A172 (cell line): ENCODE measurements at places on chromosomes 13 and 19. TPM values are rescaled to one million over a fixed set of nuclear protein-coding genes. Genes with fewer than 3 reads are reported as not detected.

Gene GJB2
- 0.45 and 0.65 TPM in 2 replicates for total RNA-seq

Gene INAFM1
- 0.19 and 0.41 TPM in 2 replicates for total RNA-seq

Gene TSHZ3
- total RNA-seq: 4.7 and 5.6 TPM in 2 replicates

Gene NPAS1
- total RNA-seq: 0.22 TPM in 1 of 2 replicates, not detected in the other

Gene DIRAS1
- total RNA-seq: 14.9 and 18.3 TPM in 2 replicates

Gene ACER1
- total RNA-seq: not detected in 2 replicates

Gene LAIR1
- not detected in 2 replicates for total RNA-seq

Gene ZNF208
- total RNA-seq: not detected in 2 replicates

Gene ZNF729
- total RNA-seq: not detected in 2 replicates

Gene CASP14
- total RNA-seq: not detected in 2 replicates

Gene TRIM13
- 26.8 and 28.6 TPM in 2 replicates for total RNA-seq

Gene SRRM5
- total RNA-seq: not detected in 2 replicates

Gene CYP4F8
- not detected in 2 replicates for total RNA-seq
